ENCODE measurements at places on chromosomes 3 and 15.

GRCh38 chr3:107699682-107700081, 176.9 kb downstream of the BBX start:
- DNase-seq: no peak

GRCh38 chr3:88882121-88882520, 225.3 kb upstream of the EPHA3 start:
- no peak for DNase-seq

DNA sequence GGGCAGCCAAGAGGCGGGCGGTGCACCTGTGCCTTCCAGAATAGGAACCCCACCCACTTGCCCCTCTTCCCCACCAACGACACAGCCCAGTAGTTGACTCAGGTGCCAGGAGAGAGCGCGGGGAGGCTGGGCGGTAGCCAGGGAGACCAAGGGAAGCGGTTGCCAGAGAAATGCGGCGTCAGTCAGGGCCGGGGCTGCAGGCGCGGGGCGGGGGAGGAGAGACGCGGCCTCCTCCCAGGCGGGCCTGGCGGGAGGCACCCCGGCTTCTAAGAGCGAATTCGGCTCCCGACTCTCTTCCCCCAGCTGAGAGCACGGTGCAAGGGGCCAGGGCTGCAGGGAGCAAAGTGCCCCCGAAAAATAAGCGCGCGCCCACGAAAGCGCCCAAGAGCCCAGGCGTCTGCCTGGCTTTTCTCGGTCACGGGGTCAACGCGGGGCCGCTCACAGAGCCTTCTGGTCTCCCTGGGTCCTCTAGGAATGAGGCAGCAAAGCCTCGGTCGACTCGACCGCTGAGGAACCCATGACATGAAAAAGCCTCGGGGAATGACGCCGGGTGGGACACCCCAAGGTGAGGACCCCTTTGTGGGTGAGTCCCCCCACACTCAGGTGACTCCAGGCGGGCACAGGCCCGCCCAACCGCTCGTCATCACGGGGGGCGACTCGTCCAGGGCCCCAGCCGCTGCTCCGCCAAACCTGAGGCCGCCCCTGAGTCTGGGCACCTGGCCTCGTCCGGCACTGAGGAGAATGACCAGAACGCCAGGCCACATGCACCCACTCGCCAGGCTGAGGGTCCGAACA, 716 bp downstream of the CPEB1 start:
- no peak for DNase-seq

DNA sequence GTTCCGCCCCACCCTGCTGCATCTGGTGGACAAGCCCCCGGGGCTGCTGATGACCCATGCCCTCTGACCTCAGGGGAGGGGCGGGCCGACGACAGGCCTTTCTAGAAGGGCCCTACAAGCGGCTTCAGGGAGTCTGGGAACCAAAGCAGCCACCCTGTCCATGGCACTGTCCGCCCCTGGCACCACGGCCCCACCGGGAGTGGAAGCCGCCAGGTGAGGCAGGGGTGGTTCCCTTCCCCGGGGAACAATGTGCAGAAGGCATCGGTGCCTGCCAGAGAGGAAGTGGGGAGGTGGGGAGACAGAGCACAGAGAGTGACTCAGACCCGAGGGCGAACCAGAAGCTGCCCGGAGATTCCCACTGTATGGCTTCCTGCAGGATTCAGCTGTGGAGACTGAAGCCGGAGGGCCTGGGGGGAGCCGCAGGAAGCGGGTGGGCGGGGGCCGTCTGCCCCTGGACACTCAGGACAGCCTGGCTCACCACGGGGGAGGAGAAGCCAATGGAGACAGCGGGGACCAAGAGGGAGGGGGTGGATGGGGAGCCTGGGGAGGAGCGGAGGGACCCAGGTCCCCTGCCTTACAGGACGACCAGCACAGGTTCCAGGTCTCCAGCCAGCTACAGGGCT, 134.0 kb downstream of the TPRA1 start:
- no peak for DNase-seq

DNA sequence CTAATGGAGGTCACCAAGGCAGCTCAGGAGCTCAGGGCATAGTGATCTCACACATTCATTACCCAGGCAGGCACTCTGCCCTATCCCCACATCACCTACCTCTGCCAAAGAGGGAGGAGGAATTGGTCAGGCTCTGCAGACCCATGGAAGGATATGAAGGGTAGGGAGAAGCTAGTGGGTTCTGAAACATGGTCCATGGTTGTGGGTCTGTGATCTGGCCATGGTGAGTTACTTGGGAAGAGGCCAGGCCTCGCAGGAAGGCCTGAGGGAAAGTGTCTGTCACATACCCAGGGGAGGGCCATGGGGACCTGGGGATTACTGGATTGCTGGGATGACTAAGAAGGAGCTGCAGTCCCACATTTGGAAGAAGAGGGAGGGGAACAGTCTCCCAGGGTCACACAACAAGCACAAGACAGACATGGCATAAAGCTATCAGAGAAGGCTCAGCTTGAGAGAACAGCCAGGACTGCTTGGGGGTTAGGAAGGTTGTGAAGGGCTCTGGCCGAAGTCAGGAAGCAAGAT, 1.4 kb upstream of the PRSS50 start:
- DNase-seq: no peak

GRCh38 chr3:172847292-172847691, 96.8 kb downstream of the ECT2 start:
- no peak for DNase-seq

DNA sequence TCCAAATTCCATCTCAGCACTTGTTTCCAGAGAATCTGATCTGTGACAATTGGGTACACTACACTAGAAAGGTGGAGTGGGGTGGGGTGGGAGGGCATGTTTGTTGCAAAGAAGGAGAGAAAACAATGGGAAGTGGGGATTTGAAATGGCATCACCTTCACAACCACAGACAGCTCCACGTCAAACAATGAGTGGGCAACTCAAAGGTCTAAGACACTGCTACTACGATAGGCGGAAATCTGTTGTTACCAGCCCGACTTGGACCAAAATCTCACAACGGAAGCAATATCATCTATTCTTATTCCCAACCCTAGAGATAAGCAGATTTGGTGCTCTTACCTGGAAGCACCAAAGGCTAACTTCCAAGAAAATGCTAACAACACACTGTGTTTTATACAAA, 3.3 kb downstream of the CYP19A1 start:
- no peak for DNase-seq

- DNase-seq: no peak
Observed at GRCh38 chr3:13111873-13112520, 38.8 kb upstream of the IQSEC1 start.

GRCh38 chr3:165526367-165526766, 310.9 kb downstream of the BCHE start:
- no peak for DNase-seq

- DNase-seq: no peak
Observed at GRCh38 chr3:78870484-78870883, 897.3 kb downstream of the ROBO1 start.

- DNase-seq: no peak
Observed at GRCh38 chr3:100740207-100740606, 30.9 kb downstream of the TFG start.

GRCh38 chr3:42659451-42660130, 6.1 kb downstream of the ZBTB47 start:
- DNase-seq: no peak

DNA sequence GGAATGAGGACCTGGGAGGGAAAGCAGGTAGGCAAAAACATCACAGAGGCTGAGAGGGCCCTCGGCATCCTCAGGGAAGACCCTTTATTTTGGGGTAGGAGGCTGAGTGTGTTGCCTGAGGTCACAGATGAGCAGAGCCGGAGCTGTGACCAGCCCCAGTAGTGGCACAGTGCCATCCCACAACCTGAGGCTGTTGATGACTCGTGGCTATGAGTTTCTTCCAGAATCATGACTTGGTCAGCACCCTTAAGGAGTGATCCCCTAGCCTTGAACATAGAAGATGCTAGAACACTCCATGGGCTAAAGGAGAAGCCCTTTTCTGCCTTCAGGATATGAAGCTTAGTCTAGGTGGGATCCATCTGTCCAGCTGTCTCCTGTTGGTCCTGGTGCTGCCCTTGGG, 19.5 kb upstream of the CXCR6 start:
- no peak for DNase-seq

GRCh38 chr15:67124111-67124510, 58.7 kb downstream of the SMAD3 start:
- DNase-seq: no peak

GRCh38 chr3:120338517-120338916, 10.6 kb downstream of the LRRC58 start:
- no peak for DNase-seq

DNA sequence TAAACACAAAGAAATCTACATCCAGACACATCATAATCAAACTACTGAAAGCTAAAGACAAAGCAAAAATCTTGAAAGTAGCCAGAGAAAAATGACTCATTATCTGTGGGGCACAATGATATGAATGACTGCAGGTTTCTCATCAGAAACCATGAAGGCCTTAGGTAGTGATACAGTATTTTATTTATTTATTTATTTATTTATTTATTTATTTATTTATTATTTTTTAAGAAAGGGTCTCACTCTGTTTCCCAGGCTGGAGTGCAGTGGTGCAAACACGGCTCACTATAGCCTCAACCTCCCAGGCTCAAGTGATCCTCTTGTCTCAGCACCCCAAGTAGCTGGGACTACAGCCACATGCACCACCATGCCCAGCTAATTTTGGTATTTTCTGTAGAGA, 15.2 kb downstream of the CCK start:
- no peak for DNase-seq

GRCh38 chr15:40600956-40601355, 6.9 kb downstream of the KNL1 start:
- no peak for DNase-seq

DNA sequence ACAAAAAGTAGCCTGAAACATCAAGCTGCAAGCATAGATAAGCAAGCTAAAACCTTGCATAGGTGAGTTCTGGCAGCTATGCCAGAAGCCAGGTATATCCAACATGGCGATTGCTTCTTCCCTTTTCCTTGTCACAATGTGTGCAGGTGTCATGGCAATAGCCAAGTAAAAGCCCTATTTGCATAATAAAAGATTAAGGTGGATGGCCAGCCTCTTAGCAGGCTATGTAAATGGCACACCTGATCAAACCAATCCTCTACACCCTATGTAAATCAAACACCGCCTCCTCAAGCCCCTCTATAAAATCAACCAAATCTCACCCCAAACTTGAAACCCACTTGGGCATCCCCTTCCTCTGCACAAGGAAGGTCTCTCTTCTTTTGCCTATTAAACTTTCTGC, 366.8 kb downstream of the VGLL3 start:
- no peak for DNase-seq

- no peak for DNase-seq
Observed at GRCh38 chr15:92819278-92820235, 80.6 kb upstream of the CHD2 start.

GRCh38 chr3:142651711-142652110, 55.5 kb downstream of the PLS1 start:
- DNase-seq: no peak

DNA sequence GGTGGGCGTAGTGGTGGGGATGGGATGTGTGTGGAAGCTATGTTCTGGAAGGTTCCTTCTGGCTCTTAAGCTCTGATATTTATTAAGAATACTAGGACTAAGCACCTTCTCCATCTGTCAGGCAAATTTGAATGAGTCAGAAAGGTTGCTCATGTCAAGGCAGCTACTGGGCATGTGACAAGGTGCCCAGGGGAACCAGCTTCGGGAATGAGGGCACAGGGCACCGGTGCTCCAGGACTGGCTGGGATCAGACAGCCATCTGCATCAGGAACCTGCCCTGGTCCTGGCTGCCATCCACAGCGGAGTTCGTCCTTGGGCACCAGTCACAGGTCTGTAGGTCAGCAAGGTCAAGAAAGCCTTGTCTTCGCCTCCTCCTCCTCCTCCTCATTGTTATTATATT, 32.5 kb downstream of the CA12 start:
- DNase-seq: no peak

Data from stimulated activated CD4-positive, alpha-beta T cell treated with anti-CD3 and anti-CD28 coated beads, Interleukin-15, amount 100 ng/mL, for 48 hours (primary cell).